Epithelial cell of prostate (primary cell): ENCODE measurements at places on chromosomes 4 and X.

DNA sequence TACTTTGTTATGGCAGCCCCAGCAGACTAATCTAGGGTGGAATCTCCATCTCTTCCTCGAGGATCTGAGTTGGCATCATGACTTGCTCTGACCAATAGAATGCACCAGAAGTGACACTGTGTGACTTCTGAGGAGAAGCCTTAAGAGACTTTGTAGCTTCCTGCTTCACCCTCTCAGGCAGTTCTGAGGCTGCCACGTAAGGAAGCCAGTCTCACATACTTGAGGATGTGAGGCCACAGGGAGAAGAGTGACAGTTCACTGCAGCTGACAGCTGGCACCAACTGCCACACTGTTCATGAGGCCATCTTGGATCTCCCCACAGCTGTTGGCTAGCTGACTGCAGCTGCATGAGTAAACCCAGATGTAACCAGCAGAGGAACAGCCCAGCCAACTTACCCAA is 29.3 kb upstream of the BCOR start:
- no peak for DNase-seq

DNA sequence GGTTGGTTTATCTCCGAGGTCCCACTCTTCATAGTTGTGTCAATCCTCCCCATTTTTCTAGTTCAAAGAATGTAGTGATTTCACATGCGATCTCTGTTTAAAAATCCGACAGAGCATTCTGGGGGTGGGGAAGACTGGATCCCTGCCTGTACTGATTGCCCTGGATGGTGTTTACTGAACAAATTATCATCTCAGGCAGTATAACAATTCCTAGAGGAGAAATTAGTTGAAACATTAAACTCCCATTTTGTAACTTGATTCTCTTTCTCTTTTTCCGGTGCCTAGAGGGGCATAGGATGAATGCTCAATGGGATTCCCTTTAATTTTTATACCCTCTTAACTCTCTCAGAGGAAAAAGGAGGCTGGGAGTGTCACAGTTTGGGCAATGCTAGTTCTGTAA is 10.0 kb upstream of the CWH43 start:
- no peak for DNase-seq

GRCh38 chr4:87066403-87067123 is 131.8 kb downstream of the AFF1 start:
- DNase-seq = no peak

GRCh38 chrX:121122332-121122731 is 74.9 kb downstream of the GLUD2 start:
- no peak for DNase-seq

DNA sequence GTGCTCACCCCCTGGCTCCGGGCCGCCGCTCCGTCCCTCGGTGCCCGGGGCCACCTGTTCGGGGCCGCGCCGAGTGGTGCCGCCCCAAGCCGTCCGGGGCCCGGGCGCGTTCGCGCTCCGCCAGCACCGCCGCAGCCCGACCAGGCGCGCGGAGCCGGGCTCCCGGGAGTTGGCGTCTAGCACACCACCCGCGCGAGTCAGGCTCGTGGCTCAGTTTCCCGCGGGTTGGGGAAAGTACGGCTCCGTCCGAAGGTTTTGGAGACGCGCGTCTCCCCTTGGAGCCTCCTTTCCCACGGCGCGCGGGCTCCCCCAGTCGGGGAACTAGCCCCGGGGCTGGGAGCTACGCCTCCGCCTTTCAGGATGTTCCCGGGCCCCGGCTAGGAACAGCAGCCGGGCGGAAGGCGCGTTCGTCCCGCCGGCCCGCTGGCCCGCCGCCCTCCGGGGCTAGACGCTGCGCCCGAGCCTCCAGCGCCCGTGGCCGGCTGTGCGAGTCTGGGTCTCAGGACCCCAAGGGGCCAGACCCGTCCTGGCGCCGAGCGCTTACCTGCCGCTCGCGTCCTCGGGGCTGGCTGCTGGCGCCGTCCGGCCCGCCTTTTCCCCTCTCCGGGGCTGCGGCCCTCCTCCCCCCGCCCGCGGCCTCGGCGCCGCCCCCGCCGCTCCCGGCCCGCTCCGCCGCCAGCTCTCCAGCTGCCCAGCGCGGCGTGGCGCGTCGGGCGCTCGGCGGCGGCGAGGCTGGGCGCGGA is at the start of gene ADGRG2:
Gene ADGRG2 (minus strand): TSS at position 571 of the 743 bp plus-strand sequence. CDS start 53,634 bp downstream, outside the sequence.
- no peak for DNase-seq

DNA sequence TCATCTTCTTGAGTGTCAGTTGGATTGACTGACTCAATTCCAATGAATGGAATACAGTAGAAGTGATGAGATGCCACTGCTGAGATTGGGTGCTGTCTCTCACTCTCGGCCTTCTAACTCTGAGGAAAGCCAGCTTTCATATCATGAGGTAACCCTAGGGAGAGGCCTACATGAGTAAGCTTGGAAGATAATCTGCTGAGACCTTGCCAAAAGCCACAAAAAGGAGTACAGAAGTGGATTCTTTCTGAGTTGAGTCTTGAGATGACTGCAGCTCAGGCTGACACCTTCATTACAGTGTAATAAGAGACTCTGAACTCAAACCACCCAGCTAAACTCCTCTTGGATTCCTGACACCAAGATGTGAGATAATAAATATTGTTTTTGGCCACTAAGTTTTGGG is 537.4 kb upstream of the MAGEB18 start:
- DNase-seq = no peak

GRCh38 chr4:82989575-82990429 is 20.8 kb downstream of the LIN54 start:
- DNase-seq = no peak

DNA sequence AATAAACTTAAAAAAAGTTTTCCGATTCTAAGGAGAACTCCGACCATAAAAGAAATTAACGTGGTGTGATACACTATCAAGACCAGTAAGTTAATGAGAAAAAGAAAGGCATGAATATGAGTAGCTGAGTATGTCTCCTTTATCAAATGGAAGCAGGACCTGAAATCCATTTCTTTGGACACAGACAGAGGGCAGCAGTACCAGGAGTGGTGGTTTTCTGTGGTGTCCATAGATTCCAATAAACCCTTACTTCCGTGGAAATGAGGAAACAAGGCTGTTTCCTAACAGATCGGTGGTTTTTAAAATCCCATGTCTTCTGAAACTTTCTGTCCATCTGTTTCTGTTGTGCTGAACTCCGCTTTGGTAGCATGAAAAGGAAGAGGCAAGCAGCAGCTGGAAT is 128.5 kb upstream of the TSPAN5 start:
- DNase-seq = no peak

DNA sequence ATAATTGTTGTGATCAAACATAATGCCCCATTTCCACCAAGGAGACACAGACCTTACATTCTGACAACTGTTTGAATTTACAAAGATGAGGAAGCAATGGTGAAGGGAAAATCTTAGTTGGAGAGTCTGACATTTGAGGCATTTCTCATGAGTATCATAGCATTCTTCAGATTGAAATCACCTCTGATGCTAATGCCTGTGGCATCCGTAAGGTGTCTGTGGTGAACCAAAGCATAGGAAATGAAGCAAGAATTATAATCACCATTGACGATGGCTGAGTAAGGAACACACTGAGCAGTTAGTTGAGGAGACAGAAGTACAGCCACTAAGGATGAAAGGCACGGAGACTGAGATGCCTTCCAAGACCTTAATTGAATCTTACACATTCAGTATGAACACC is 575.7 kb downstream of the TRIML1 start:
- no peak for DNase-seq

DNA sequence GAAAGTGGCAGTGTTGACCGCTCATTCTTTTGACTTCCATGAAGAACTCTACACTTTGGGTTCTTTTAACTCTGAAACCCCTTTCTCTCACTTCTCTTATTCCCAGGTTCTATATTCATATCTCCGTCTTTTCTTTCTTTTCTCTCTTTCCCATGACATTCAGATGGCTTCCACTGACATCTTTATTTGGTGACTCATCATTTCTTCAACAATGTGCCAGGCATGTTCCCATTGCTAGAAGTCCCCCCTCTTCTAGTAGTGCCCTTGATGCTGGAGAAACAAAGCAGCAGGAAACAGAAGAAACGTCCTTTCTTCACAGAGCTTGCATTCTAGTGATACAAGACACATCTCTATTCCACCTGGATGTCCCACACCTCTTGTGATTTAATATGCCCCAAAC is 33.3 kb downstream of the PKD2 start:
- DNase-seq = no peak

- DNase-seq = no peak
Observed at GRCh38 chrX:13028871-13029636, 15.4 kb downstream of the FAM9C start.

DNA sequence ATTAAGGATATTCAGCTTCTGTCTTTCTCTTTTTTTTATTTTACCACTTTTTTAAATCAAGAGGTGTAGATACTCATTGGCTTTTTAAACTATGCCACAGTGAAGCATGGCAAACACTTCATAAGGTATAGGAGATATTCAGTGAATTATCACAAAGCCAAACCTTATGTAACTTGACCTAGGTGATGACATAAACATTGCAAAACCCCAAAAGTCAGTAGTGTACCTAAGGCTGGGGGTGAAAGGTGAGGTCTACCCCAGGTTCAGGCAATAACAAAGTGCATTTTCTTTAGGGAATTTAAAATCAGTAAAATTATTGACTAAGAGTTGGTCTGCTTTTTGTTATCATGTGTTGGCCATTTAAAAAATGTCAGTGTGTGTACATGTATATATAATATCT is 39.1 kb downstream of the CDKL5 start:
- DNase-seq = no peak

GRCh38 chrX:7362111-7362510 is 214.2 kb upstream of the PUDP start:
- DNase-seq = no peak

GRCh38 chr4:76354517-76355473 is 48.3 kb downstream of the STBD1 start:
- no peak for DNase-seq
